ENCODE measurements at places on chromosomes 13 and 19. TPM values are rescaled to one million over a fixed set of nuclear protein-coding genes. Genes with fewer than 3 reads are reported as not detected.

DNA sequence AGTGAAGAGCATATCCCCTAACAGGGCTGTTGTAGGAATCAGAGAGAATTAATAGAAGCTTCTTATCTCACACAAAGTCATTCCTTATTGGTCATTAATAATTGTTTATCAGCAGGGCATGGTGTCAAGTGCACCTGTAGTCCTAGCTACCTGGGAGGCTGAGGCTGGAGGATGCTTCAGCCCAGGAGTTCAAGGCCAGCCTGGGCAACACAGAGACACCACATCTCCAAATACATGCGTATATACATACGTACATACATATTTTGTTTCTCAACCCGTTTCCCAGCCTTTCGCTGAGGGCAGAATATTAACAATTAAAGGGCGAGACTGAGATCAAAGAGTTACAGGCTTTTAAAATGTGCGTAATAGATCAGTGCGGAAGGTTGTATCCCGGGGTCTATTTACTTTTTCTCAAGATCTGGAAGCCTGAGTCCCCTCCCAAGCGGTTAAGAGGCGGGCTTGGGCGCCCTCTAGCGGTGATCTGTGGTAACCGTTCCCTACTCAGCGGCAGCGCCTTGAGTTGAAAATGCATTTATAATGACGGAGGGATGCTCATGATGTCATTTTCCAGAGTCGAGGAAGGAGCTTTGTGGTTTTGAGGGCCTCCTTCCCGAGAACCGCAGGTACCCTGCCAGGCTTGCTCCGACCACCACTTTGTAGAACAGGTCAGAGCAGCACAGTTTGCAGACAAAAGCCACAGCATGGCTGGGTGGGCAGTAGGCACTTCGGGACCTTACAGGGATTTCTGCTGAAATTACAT lies 169.6 kb upstream of the GPR12 start:
- DNase-seq, result no peak

- no peak for DNase-seq
Measured at GRCh38 chr19:45027371-45027770, 11.5 kb upstream of the CLASRP start.

DNA sequence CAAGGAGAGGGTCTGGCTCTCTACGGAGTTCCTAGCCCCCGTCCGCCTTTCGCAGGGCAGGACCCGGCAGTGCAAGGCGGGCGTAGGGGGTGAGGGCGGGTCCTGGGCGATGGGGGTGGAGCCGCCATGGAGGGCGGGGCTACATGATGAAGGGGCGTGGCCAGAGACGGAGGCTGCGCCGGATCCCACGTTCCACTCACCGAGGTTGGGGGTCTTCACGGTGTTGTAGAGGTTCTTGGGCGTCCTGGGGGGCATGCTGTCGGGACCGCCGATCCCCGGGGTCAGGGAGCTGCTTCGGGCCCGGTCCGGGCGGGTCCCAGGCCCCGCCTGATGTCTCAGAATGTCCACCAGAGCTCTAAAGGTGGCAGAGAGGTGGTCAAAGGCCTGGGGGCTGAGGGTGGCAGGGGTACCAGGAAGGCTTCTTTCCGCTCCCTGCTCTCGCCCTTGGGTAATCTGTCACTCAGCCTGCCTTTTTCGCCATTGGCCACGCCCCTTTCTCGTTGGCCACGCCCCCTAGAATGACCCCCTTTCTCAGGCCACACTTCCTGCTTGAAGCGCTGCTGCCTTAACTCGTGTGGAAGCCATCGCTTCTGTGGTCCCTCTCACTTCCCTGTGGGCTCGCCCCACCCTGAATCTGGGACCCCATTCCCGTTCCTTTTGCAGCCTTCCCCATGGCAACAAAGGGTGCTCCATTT lies 2.5 kb downstream of the SHISA7 start:
- no peak for DNase-seq

DNA sequence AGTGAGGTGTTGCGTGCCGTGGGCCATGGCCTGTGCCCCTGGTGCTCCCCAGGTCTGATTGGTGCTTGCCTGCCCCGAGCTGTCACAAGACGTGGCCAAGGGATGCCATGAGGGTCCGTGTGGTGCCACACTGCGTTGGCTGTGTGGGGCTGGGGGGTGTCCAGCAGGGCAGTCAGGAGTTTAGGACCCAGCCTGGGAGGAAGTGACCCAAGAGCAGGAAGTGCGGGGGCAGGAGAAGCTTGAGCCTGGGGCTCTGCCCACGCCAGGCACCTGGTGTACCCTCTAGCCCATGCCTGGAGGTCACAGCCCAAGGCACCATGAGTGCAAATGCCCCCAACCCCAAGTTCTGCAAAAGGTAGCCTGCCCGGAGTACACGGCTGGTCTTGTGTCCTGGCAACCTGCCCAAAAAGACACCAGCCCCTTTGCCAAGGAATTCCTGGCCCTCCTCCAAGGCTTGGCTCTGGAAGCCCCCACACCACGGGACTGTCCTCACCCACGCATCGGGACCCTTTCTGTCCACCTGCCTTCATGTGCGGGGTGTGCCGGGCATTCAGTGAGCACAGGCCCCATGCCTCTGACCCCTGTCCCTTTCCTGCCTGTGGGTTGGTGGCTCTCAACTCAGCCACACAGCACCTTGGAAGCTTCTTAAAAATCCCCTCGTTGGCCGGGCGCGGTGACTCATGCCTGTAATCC lies 24.9 kb downstream of the MPND start:
- DNase-seq, result no peak

GRCh38 chr19:1853295-1854038 lies 5.2 kb upstream of the REXO1 start:
- no peak for DNase-seq

DNA sequence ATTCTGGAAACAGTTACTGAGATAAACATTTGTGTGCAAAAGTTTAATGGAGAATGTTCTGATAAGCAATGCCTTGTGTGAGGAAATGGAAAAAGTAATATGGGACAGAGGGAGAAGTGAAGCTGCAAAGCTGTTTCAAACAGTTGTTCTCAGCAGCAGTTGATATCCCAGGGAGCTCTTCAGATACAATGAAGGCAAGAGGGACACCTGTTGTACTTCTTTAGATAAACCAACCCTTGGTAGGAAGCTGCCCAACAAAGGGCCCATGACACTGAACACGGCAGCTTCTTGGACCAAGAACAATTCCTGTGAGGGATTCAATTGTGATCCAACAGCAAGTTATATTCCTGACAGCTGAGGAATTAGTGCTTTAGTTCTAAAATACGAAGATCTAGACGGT lies 894.3 kb upstream of the PCDH20 start:
- DNase-seq, result no peak

- no peak for DNase-seq
Measured at GRCh38 chr19:45471111-45471930, 3.5 kb downstream of the FOSB start.

- DNase-seq, result no peak
Measured at GRCh38 chr13:99976575-99976974, 5.0 kb upstream of the ZIC5 start.

Gene PRR19
- not detected for total RNA-seq

Gene IRGC
- total RNA-seq, result not detected

All from mesenteric fat pad (tissue), 1 donor.